Astrocyte of the cerebellum (primary cell): ENCODE measurements at places on chromosomes 12 and 14.

- DNase-seq: peak; percentile 62
These were observed 28.0 kb downstream of the PXN start for GRCh38 chr12:120237360-120238171.

- DNase-seq: no peak
These were observed 5.4 kb downstream of the KRT6B start for GRCh38 chr12:52446367-52447045.

- DNase-seq: no peak
These were observed 441.8 kb downstream of the TMTC2 start for GRCh38 chr12:83128540-83128939.

GRCh38 chr12:57679697-57680096, 14.2 kb upstream of the OS9 start:
- DNase-seq: no peak

- DNase-seq: no peak
These were observed 5.0 kb upstream of the C14orf180 start for GRCh38 chr14:104574536-104574935.

- DNase-seq: no peak
These were observed 592 bp upstream of the KCNK10 start for GRCh38 chr14:88323523-88324199.

DNA sequence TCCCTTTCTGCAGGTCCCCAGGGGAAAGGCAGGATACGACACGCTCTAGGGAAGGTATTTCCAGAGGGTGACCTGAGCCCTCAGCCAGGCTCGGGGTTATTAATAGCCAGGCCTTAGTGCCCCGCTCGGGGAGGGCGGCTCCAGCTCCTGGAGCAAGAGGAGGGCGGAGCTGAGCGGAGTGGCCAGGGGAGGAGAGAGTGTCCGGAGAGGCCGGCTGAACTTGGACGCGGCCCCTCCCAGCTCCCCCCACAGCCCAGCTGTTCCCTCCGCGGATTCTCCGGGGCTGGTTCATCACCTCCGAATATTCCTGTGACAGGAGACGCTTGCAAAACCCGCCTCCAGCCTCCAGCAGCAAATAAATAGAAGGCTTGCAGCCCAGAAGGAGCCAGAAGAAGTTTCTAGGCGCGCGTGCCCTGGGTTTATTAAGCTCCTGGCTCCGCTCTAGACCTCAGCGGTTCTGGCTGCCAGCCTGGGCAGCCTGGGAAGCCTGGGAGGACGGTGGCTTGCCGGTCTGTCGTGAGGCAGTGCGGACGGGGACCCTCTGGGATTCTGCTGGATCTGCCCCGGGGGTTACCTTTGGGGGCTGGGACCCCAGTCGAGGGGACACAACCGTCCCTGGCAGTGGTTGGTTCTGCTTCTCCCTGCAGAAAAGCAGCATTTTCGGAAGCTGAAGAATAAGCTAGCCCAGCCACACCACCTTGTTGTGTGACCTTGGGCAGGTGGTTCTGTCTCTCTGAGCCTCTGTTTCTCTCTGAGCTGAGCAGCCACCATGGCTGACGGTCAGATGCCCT, at the start of gene HSPB8:
HSPB8 (plus strand) TSS at position 388 of the 791 bp plus-strand sequence; CDS start at position 770, 382 bp downstream.
- DNase-seq: peak; percentile 38

DNA sequence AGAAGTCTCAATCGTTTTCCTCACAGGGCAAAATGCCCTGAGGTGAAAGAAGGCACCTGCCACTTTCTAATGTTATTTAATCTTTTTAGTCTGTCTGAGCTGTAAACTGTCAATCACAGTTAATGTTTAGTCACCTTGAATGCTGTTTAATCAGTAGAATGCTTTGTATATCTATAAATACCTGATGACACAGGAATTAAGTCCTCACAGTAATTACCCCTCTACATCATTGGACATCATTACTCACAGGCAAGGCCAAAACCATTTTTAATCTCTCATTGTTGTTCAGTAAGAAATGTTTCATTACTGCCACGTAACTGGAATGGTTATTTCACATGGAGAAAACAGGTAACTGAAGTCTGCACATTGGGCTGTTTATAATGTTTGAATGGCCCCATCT, 178.8 kb downstream of the EXOC5 start:
- no peak for DNase-seq

GRCh38 chr14:99136047-99136400, 136.0 kb downstream of the BCL11B start:
- DNase-seq: no peak

GRCh38 chr14:29529418-29529817, 398.2 kb downstream of the PRKD1 start:
- DNase-seq: no peak

- DNase-seq: no peak
These were observed 17.9 kb downstream of the SRGAP1 start for GRCh38 chr12:63862187-63862968.

DNA sequence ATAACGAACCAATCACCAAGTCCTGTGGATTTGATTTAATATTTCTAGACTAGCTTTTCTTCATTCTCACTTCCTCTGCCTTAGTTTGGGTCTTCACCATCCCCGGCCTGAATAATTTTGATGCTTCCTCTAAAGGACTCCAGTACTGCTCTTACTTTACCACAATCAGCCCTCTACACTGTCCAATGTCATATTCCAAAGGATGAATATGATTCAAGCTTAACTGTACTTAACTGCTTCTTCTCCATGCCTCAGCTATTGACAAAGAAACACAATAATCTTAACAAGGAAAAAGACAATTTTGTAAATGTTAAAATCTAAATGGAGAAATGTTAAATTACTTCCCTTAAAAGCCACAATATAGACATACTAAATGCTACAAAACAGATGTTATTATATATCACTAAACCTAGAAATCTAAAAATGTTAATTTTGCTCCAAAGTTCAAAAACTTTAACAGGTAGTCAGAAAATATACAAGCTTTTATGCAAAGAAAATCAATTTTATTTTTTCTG, 70.2 kb downstream of the STXBP6 start:
- DNase-seq: no peak

DNA sequence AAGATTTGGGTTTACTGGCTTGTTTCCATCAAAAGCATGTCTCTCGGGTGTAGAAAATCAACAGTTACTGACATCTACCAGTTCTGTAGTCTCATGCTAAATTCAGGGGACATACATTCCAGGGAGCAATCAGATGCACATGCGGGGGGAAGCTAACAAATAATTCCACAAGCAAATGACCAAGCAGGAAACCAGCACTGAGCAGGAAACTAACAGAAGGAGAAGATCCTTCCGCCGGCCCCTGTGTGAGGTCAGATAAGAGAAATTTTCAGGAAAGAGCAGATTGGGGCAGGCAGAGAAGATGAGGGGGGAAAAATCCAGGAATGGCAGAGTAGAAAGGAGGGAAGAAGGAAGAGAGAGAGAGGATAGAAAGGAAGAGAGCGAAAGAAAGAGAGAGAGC, 127.6 kb upstream of the TMCC3 start:
- no peak for DNase-seq

DNA sequence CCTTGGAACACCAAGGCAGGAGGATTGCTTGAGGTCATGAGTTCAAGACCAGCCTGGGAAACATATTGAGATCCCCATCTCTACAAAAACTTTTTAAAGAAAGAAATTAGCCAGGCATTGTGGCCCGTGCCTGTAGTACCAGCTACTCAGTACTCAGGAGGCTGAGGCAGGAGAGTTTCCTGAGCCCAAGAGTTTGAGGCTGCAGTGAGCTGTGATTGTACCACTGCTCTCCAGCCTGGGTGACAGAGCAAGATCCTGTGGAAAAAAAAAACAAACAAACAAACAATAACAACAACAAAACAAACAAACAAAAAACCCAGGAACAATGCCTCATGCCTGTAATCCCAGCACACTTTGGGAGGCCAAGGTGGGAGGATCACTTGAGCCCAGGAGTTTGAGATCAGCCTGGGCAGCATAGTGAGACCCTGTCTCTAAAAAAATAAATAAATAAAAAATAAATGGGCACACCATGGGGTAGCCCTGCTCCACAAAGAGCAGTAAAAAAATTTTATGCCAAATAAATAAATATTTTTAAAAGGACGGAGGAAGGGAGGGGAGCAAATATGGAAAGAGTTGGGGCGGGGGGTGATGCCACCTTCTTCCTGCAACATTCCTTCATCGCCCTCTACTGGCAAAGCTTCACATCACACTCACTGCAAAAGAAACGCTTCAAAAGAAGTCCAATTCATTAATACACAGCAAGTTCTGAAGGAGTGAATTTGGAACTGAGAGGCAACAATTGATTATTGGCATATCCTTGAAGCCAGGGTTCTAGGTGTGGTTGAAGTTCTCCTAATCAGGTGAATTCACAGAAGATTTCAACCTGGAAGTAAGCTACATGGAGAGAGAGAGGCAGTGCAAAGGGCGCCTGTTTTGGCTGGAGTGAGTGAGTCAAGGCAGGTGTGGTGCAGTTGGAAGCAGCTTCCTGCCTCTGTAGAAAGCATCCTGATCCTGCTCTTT, 8.8 kb upstream of the GNPTAB start:
- DNase-seq: peak; percentile 48

GRCh38 chr12:105977236-105977635, 161.5 kb downstream of the NUAK1 start:
- no peak for DNase-seq

DNA sequence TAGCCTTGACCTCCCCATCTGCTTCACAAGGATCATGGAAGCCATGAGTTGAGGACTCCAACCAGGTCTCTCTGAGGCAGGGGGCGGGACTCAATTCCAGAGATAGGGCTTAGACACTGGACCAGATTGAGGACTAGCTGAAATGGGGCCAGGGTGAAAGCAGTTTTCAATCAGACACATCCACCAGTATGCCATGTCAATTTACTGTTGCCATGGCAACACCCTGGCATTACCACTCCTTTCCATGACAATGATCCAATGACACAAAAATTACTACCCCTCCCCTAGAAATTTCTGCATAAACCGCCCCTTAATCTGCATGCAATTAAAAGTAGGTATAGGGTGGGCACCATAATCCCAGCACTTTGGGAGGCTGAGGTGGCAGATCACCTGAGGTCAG, 18.6 kb upstream of the DCAF5 start:
- DNase-seq: no peak

- no peak for DNase-seq
These were observed 364.3 kb downstream of the TMEM121 start for GRCh38 chr14:105890474-105891220.

- no peak for DNase-seq
These were observed 192.4 kb downstream of the DACT1 start for GRCh38 chr14:58830121-58830520.

- no peak for DNase-seq
These were observed 81.0 kb downstream of the ADGRD1 start for GRCh38 chr12:131034631-131035244.

GRCh38 chr14:56241461-56241860, 123.2 kb downstream of the PELI2 start:
- no peak for DNase-seq

- no peak for DNase-seq
These were observed 34.3 kb upstream of the TEX22 start for GRCh38 chr14:105363847-105364708.

DNA sequence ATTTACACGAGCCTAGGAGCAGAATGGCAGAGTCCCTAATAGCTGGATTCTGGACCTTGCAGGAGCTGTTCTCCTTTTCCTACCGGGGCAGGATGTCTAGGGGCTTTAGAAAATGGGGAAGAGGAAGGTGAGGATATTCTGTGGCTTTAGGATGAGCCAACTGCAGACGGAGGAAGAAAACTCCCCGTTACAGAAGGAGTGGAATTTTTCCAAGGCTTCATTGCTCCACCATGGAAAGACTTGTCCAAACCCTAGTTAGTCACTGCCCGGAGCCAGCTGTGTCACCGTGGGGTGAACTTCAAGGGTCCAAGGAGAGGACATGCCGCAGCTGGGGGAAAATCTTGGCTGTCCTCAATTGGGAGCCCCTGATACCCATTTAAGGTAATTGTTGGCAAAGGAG, 41.6 kb downstream of the FOS start:
- DNase-seq: no peak

DNA sequence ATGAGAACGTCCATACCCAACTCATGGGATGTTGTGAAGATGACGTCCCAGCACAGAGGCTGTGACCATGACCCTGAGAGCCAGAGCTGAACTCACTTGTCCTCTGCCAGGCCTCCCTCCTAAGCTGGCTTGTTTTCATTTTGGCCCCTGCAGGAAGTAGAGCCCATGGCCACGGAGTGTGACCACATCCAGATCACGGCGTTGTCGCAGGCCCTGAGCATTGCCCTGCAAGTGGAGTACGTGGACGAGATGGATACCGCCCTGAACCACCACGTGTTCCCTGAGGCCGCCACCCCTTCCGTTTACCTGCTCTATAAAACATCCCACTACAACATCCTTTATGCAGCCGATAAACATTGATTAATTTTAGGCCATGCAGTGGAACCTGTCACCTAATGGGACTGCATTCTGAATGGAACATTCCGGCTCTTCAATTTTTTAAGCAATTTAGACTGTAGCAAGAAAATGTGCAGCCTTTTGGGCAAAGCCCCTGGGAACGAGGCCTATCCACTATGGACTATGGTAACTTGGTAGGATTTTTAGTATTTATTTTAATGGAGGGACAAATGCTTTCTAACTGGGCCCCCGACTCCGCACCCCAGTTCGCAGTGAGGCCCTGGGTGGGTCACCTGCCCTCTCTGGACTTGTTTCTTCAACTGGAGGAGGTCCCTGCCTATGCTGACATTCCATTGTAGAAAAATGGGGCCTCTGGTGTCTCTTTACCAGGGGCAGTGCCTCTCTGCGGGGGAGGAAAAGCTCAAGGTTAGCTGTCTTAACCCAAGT, 19.6 kb downstream of the OTUB2 start:
- DNase-seq: no peak

GRCh38 chr14:22972313-22972930, 9.9 kb downstream of the AJUBA start:
- no peak for DNase-seq

- DNase-seq: no peak
These were observed 6.3 kb upstream of the NRIP2 start for GRCh38 chr12:2841056-2841650.

GRCh38 chr14:75823334-75823733, 158.5 kb downstream of the TGFB3 start:
- DNase-seq: no peak

DNA sequence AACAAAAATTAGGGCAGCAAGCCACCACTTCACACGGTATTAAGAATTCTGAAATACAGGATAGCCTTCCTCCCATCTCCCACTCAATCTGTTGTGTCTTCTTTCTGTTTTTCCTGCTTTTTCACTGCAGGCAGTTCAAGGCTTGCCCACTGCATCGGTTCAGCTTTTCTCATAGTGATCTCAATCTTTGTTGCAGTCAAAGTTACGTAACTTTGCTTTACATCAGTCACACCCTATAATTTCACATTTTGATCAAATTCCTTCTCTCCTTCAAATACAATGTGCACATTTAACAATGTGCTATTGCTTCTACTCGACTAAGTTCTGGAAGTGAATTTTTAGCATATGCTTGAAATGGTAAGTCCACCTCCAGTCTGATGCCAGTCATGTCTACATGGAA, 217.6 kb downstream of the EFCAB11 start:
- no peak for DNase-seq

DNA sequence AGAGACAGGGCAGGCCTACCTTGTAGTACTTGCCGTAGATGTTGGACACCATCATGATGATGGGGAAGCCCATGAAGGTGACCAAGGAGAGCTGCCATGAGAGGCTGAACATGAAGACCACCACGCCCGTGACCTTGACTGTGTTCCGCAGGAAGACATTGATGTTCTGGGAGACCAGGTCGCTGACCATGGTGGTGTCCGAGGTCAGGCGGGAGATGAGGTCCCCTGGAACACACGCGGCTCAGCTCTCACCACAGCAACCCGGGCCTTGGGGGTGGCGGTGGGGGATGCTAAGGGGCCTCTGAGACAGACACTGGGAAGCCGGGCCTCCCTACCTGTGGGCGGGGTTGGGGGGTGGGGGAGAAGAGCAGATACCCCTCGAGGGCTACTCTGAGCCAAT, 17.7 kb downstream of the ABCB9 start:
- no peak for DNase-seq
